T-cell (primary cell): ENCODE measurements at places on chromosomes 7 and 10.

DNA sequence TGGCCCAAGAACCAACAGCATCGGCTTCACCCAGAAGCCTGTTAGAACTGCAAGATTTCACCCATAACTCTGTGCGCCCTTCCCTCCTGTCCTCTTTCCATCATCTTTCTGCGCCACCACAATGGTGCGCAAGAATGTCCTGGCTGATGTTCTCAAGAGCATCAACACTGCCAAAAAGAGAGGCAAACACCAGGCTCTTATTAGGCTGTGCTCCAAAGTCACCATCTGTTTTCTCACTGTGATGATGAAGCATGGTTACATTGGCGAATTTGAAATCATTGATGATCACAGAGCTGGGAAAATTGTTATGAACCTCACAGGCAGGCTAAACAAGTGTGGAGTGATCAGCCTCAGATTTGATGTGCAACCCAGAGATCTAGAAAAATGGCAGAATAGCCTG lies 115.2 kb upstream of the FGFR2 start:
- DNase-seq, result no peak

DNA sequence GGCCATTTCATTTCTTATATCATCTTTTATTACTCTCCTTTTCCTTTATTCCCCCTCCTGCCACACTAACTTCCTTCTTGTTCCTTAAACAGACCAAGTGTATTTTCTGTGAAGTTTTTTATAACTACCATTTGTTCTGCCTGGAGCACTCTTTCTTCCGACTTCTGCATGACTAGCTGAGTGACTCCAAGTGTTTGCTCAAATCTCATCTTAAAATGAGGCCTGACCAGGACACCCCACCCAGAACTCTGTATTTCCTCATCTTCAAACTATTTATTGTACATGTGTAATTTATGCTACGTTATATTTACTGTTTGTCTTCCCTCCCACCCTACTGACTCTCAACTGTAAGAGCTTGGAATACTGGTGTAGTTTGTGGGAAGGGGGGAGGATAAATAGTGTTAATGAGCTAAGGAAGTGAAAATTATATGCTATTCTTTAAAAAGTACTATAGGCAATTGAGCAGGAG lies 3.2 kb downstream of the MINDY3 start:
- DNase-seq, result no peak

- DNase-seq, result no peak
Observed at GRCh38 chr7:693280-693679, 33.2 kb upstream of the DNAAF5 start.

GRCh38 chr7:5215313-5215712 lies 25.3 kb downstream of the WIPI2 start:
- DNase-seq, result no peak

DNA sequence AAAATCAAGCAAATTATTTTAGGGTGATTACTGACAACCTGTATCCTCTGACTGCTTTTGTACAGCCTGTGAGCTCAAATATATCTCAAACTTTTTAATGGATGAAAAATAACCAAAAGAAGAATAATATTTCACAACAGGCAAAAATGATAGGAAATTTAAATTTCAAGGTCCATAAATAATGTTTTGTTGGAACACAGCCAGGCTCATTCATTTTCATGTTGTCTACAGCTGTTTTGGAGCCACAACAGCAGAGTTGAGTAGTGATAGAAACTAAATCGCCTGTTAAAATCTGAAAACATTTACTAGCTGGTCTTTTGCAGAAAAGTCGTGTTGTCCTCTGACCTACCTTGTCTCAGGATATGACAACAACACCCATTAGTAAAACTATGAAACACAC lies 75.9 kb downstream of the GLI3 start:
- no peak for DNase-seq

GRCh38 chr10:132320654-132321469 lies 11.1 kb upstream of the LRRC27 start:
- no peak for DNase-seq

DNA sequence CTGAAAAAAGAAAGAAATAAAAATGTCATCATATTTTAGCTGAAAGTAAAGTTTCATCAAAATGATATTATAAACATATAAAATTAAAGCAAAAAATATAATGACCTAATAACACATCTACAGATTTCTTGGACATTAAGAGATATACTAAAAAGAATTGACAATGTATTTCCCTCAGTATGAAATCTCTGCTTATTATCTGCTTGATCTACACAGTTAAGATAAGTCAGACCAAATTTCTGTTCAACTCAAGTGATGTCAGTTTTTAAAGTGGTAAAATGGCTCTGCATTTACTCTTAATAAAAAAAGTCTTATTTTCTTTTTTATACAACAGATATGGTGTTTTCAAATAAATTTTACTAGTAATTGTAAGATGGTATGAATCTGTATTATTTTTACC lies 159.4 kb upstream of the SEMA3A start:
- no peak for DNase-seq

GRCh38 chr10:76459016-76459730 lies 1027.7 kb downstream of the LRMDA start:
- no peak for DNase-seq
